ENCODE measurements at places on chromosomes 13 and 19.

GRCh38 chr13:113924184-113924901 lies 49.5 kb downstream of the C13orf46 start:
- DNase-seq: no peak

GRCh38 chr13:113548171-113548641 lies 36.3 kb upstream of the TFDP1 start:
- no peak for DNase-seq

DNA sequence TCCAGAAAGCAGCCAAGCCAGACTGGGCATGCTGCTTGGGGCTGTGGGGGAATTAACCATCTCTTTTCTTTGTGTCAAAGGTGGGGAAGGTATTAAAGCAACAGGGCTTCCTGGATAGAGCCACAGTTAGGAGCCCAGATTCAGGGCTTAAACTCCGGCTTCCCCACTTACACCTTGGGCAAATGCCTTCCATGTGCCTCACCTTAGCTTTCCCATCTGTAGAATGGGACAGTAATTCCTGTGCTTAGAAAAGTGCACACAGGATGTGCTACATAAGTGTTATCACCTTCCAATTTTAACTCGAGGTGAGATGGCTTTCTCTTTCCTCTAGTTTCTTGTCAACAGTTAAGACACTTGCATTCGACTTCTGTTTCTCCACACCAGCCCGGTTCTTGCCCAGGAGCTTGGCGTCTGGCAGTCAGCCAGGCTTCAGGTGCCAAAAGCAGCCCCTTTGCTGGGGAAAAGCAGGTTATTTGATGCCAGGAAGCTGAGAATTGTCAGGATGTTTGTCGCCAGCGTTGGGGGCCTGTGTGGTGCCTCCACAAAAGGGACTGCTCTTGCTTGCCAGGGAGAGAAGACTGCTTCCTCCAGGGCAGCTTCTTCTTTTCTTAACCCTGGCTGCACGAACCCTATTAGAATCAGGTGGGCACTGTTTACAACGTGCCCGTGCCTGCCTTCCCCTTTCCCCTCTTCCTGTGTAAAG lies 79.2 kb downstream of the SIPA1L3 start:
- no peak for DNase-seq

DNA sequence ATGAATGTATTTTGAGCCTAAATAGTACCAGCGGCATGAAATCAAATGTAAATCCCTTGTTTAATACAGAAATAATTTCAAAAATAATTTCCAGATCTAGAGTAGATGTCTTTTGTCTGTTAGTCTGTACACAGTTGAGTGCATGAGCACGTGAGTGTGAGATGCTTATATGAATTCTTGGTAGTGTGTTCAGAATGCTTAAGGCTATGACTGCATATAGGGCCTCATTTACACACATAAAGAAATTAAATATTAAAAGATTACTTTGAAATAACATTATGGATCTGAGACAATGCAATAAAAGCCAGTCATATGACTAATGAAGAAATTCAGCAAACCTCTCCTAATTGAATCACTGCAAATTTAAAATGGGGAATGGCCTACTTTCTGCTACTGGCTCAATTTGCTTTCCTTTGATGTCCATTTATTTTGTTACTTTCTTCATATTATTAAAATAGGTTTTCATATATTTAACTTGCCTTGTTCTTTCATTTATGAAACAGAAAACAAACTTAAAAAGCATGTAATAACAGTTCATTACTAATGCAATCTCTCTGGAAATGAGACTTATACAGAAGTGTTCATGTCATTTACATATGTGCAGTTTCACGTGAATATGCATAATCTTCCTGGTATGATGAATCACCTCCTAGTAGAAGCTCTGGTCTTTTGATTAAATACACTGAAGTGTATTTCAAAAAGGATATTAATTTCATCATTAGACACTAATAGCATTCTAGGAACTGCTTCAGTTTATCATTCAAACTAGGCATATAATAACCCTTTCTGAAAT lies 4.5 kb downstream of the AMER2 start:
- DNase-seq: no peak

GRCh38 chr13:110301606-110302553 lies 5.1 kb downstream of the COL4A1 start:
- no peak for DNase-seq

- no peak for DNase-seq
Observed at GRCh38 chr13:113605866-113606438, 21.4 kb downstream of the TFDP1 start.

- DNase-seq: no peak
Observed at GRCh38 chr13:26179344-26179743, 42.8 kb downstream of the RNF6 start.

DNA sequence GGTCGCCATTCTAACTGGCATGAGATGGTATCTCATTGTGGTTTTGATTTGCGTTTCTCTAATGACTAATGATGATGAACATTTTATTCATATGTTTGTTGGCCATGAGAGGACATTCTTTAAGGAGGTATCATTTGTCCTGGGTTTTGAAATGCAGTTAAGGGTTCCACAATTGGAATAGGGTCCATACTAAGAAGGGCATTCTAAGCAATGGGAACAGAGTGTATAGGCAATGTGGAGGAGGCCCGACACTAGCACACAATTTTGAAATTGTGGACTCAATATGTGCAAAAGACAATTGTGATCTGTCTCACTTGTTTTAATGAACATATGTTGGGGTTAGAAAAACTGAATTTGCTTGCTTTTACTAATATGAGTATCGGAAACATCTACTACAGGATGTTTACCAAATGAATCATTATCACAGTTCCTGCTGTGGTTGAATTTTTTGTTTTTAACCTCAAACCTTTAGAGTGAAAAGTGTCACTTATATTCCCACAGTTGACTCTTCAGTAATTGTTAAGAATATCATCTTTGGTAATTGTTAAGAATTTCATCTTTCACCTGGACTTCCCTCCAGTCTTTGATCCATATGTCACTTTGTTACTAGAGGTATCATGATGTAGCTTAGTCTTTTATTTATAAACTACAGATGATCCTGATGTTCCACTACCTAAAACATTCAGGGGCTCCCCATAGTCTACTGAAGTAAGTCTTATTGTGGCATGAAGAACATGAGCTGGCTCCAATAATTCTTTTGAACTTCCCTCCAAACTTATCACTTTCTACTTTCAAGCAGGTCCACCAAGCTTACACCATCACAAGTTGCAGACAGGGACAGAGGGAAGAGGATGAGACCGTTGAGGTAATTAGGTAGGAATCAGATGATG lies 109.7 kb upstream of the KLF12 start:
- DNase-seq: no peak

GRCh38 chr13:80054806-80055205 lies 286.1 kb downstream of the SPRY2 start:
- no peak for DNase-seq

- no peak for DNase-seq
Observed at GRCh38 chr19:19538061-19538784, at the start of gene CILP2. Gene CILP2 (plus strand): TSS chr19:19538265. CDS start chr19:19538350, 85 bp downstream.

GRCh38 chr19:46859637-46860124 lies 1.1 kb upstream of the ARHGAP35 start:
- DNase-seq: peak; percentile 64

- peak; percentile 44 for DNase-seq
Observed at GRCh38 chr19:17829855-17830566, 8.7 kb upstream of the INSL3 start.

Data from mucosa of gallbladder (tissue), 1 donor.